WTC11 (cell line): ENCODE measurements at places on chromosomes 12 and 14.

GRCh38 chr14:73833530-73834260 is 17.9 kb upstream of the PTGR2 start:
- H3K4me3 ChIP-seq = no peak overlapping the region
- H3K36me3 ChIP-seq = no peaks in the 10 kb centered on the region
- peak overlapping the region; percentile 70 for H3K27ac ChIP-seq
- no peaks in the 10 kb centered on the region; the same call in 1 of the 2 replicates for H3K27me3 ChIP-seq
- DNase-seq = no peak

DNA sequence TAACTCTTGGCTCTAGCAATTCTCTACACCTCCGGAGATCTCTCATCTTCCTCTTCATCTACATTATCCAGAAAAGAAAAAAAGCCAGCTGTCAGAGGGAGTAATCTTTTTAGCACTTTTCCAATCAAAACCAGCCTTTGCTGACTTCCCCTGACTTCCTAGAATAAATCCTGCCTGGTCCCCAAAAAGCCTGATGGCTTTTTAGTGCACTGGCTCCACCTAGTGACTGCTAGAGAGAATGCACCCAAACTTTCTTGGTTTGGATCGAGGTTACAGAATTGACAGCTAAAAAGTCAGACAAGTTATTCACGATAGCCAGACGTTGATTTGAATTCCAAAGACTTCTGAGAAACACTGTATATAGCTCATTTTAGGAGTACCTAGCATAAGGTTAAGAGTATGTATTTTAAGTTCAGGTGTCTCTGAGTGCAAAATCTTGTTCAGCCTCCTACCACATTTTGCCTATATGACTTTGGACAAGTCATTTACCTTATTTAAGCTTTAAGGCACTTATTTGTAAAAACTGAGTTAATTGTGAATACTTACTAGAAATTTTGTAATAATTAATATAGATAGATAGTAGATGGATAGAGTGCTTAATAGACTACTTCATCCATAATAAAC is 185.7 kb upstream of the GRIN2B start:
- no peaks in the 10 kb centered on the region; the same call in 1 of the 2 replicates for H3K4me1 ChIP-seq
- peak; percentile 61 for DNase-seq
- no peak overlapping the region for H3K4me3 ChIP-seq
- no peaks in the 10 kb centered on the region for H3K36me3 ChIP-seq

GRCh38 chr12:108622421-108622820 is 11.3 kb downstream of the SELPLG start:
- no peaks in the 10 kb centered on the region for H3K27me3 ChIP-seq
- no peak for DNase-seq
- H3K4me1 ChIP-seq = peaks cover 38% of the 10 kb centered on the region
- H3K27ac ChIP-seq = 0 out of 2 replicates have a peak overlapping the region, but pooled peaks have one; percentile 74

- peaks cover 4% of the 10 kb centered on the region; the same call in 1 of the 2 replicates for H3K27me3 ChIP-seq
- no peak for DNase-seq
- no peaks in the 10 kb centered on the region for H3K36me3 ChIP-seq
- H3K27ac ChIP-seq = no peak overlapping the region
- H3K4me3 ChIP-seq = no peak overlapping the region
Observed at GRCh38 chr14:75565056-75565455, 13.4 kb upstream of the FLVCR2 start.

- peak overlapping the region; percentile 21; the same call in 1 of the 2 replicates for H3K4me3 ChIP-seq
- peaks cover 42% of the 10 kb centered on the region for H3K4me1 ChIP-seq
- peaks cover 63% of the 10 kb centered on the region for H3K27me3 ChIP-seq
- no peak overlapping the region for H3K27ac ChIP-seq
- no peak for DNase-seq
- peaks cover 2% of the 10 kb centered on the region; the same call in 1 of the 2 replicates for H3K36me3 ChIP-seq
Observed at GRCh38 chr12:57215065-57215464, 1.5 kb upstream of the NXPH4 start.

DNA sequence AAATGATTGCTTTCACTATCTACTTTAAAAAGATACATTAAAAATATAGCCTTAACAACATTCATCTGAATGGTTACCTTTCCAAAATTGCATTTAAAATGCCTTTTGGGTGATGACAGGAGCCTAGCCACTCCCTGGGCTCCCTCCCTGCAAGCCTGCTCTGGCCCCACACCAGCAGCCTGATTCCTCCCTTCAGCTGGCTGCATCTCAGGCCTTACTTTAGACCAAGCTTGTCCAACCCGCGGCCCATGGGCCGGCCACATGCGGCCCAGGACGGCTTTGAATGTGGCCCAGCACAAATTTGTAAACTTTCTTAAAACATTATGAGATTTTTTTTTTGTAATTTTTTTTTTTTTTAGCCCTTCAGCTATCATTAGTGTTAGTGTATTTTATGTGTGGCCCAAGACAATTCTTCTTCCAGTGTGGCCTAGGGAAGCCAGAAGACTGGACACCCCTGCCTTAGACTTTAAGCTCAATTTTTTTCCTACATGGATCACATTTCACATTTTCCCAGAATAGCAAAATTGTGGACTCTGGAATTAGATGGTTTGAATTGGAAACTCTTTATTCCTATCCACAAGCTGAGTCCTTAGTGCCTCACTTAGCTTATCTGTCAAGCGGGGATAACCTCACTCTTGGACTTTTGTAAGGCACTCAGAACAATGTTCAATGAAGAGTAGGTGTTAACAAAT is 124.4 kb downstream of the MYRFL start:
- H3K27me3 ChIP-seq = no peaks in the 10 kb centered on the region
- H3K4me1 ChIP-seq = peaks cover 48% of the 10 kb centered on the region
- peaks cover 14% of the 10 kb centered on the region for H3K36me3 ChIP-seq
